ENCODE measurements at places on chromosomes 1 and 21.

GRCh38 chr1:89842567-89843272 is 21.9 kb downstream of the LRRC8D start:
- DNase-seq, result peak; percentile 51

- DNase-seq, result peak; percentile 32
These were observed 4.3 kb upstream of the NADK start for GRCh38 chr1:1782399-1783221.

DNA sequence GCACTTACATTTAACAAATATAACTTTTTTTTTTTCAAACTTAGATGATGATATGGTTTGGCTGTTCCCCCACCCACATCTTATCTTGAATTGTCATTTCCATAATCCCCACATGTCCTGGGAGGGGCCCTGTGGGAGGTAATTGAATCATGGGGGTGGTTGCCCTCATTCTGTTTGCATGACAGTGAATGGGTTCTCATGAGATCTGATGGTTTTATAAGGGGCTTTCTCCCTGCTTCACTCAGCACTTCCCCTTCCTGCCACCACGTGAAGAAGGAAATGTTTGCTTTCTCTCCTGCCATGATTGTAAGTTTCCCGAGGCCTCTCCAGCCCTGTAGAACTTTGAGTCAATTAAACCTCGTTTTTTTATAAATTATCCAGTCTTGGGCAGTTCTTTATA is 432.6 kb downstream of the AMY1C start:
- no peak for DNase-seq

DNA sequence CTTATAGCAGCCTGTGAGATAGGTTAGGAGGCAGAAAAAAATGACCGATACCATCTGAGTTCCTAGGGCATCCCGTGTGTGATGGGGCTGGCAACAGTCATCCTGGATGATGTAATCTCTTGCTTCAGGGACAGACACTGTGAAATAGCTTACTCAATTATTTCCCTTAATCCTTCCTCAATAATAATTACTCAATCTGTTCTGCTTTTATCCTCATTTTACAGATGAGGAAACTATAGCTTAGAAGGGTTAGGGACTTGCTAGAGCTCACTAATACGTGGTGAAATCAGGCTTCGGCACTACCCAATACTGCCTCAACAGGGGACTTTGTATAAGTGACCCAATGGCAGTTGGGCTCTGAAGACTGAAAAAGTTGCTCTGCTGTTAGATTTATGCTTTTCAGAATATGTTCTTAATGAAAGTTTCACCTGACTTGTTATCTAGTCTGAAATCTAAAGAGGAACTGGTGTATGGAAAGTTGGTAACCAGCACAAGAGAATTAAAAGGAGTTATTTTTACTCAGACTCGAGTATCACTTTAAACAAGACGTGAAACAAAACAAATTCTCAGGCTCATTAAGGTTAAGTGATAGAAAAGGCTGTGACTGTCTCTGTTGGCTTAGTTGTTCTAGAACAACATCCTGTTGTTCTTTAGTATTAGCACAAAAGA is 14.4 kb downstream of the CD55 start:
- no peak for DNase-seq

GRCh38 chr1:173913111-173913510 is 4.0 kb downstream of the SERPINC1 start:
- no peak for DNase-seq

- DNase-seq, result no peak
These were observed 14.5 kb upstream of the MAP3K7CL start for GRCh38 chr21:29115899-29116298.

- no peak for DNase-seq
These were observed 4.4 kb upstream of the RUNX1 start for GRCh38 chr21:35053356-35054096.

DNA sequence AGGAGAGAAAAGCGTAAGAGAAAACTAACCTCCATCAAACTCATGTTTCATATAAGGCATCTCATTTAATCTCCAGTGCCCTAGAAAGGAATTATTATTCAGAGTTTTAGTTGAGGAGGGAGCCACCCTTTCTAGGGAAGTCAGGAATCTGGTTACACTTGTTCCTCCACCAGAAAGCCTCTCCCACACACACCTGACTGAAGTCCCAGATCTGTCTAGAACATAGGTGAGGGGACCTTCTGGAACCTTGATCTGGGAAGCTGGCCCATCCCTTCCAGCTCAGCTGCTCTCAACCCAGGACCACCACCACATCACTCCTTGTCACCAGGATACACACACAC is 1.9 kb upstream of the DENND2D start:
- DNase-seq, result no peak

DNA sequence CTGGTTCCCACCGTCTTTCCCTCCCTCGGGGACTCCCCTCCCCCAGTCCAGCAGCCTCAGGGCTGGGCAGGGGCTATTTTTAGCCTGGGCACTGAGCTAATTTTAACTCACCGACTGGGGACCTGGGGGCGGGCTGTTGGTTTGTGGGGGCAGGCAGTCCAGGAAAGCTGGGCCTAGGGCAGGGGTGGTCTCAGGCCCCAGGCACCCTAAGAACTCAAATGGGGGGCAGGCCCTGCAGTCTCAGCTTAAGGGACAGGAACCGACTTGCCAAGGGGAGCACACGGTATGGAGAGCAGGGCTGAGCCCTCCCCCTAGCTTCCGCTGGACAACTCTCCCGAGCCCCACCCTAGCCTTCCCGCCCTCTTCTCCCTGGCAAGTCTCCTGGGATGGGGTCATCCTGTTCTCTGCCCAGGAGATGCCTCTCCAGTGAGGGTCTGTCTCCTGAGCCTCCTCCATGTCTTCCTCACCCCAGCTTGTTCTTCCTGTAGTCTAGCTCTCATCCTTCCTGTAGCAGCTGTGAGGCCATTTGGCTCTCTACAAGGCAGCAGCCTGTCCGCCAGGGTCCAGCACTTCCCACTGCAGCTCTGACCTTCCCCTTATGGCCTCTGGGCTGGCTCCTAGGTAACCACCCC is 10.1 kb downstream of the MEF2D start:
- DNase-seq, result peak; percentile 42

- no peak for DNase-seq
These were observed 583.1 kb upstream of the RGS18 start for GRCh38 chr1:191575180-191575579.
